ENCODE measurements at places on chromosomes 3 and 15.

DNA sequence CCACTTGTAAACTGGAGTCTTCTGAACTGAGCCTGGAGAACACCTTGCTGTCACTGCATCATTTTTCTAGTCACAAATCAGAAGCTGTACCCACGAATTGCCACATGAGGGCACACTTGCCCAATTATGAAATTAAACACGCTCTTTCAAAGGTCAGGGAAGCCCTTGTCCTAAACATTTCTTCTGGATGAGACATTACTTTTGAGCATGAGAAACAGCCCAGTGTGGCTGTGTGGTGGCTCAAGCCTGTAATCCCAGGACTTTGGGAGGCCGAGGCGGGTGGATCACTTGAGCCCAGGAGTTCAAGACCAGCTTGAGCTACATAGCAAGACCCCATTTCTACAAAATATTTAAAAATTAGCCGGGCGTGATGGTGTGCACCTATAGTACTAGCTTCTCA lies 27.5 kb upstream of the CFAP161 start:
- DNase-seq = peak; percentile 65

- peak; percentile 23 for DNase-seq
Measured at GRCh38 chr3:186976837-186977750, 46.8 kb downstream of the ST6GAL1 start.

GRCh38 chr3:56321383-56321782 lies 146.9 kb downstream of the ERC2 start:
- no peak for DNase-seq

DNA sequence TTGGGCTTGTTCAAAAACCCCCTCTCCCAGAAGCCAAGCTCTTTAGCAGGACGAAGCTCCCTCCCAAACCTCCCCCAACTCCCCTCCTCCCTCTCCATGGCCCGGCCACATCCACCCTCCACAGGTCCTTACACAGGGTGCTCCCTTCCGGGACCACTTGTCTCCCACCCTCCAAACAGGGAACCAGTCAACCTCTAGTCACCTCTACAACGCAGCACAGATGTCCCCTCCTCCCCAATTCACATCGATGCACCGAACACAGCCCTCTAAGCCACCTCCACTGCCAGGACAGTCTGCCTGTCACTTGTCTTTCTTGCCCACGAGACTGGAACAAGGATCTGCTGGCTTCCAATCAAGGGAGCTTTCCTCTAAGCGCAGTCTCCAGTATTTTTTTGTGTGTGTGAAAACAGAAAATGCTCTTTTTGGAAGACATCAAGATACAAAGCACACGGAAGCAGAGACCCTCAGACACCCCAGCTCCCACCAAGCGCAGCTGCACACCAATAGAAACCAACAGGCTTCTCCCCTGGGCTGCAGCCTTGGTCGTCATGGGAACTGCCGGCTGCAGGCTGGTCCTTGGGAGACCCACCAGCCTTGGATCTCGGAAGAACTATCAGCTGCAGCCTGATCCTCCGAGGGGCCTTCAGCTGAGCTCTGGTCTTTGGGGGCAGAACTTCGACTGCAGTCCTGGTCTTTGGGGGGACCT lies 26.5 kb downstream of the IQSEC1 start:
- DNase-seq = no peak

DNA sequence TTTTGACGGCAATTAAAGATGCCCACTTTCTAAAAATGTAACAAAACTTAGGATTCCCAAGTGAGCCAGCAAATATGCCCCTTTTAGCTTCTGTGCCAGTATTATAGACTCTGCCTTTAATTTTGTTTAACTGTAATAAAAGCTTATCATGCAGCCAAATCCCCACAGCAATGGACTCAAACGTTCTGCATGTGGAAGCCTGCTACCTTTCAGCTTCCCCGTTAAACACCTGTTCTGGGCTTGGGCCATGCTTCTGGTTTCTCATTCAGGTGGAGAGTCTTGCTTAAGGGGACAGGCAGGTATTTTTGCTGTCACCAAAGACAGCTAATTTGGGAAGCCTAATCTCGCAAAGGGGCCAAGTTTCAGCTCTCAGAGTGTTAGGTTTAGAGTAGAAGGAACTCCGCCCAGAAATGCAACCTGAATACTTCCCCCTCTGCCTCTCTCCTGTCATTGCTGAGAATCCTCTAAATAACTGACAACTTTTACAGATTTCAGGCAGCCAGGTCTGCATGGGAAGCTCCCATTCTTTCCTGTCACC lies 399.4 kb upstream of the ATP11B start:
- no peak for DNase-seq

DNA sequence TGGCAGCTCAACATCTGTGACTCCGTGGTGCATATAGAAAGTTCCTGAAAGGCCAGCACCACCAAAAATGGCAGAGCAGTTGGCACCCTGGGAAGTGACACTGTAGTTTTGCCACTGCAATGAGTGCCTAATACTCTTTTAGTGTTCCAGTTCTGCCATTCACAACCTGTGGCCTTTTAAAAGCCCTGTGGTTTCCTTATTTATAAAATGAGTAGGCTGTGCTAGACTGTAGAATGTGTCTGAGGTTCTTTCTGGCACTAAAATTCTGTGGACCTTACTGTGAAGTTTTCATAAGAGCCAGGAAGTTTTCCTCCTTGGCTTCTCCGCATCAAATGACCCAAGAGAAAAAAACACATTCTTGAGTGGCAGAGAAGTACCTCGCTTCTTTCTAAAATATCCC lies 74.1 kb downstream of the MME start:
- DNase-seq = no peak

DNA sequence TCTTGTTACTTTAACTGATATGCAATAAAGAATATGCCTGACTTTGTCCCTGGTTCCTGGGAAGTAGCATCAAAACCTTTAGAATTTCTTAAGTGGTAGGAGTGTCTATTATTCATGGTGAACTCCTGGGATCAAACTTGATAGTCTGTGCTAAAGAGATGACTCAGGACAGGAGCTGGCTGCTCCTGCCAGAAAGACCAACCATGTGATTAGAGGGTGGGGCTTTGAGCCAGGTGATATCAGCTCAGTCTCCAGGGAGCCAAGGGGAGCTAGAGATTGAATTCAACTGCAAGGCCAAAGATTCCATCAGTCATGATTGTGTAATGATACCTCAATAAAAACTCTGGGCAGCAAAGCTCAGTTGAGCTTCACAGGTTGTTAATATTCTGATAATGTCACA lies 20.6 kb upstream of the TMC3 start:
- DNase-seq = no peak

DNA sequence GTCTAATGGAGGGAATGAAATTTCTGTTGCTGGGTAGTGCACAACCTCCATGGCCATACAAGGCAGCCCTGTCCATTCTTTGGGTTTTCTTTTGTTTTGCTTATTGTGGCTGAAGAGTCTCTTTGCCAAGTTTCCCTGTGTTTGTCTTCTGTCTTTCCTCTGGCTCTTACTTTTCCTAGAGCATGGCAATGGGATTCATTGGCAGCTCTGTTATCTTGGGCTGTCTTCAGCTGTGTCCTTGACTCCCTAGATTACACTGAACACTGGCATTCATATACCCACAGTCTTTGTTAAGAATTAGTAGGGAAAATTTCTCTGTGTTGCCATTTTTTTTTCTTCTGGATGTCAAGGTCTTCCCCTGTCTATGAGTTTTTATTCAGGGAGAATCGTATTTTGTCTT lies 16.1 kb upstream of the DCBLD2 start:
- DNase-seq = no peak

- DNase-seq = no peak
Measured at GRCh38 chr3:150345021-150345538, 63.0 kb upstream of the TSC22D2 start.

DNA sequence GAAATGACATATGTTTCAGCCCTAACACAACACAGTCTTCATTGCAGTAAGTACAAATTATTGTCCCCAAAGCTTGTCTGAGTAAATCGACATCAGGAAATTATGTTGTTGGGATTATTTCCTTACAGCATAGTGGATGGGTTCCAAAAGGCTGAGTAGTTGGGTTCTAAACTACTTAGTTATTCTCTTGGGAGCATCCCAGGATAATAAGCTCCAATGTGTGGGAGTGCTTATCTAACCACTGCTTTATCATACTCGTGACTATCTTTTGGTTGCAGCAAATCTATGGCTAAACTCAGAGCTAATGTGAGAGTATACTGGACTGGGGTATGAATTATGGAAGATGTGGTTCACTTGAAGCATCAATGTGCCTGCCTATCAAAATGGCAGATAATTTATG lies 128.5 kb downstream of the RBMS3 start:
- no peak for DNase-seq

DNA sequence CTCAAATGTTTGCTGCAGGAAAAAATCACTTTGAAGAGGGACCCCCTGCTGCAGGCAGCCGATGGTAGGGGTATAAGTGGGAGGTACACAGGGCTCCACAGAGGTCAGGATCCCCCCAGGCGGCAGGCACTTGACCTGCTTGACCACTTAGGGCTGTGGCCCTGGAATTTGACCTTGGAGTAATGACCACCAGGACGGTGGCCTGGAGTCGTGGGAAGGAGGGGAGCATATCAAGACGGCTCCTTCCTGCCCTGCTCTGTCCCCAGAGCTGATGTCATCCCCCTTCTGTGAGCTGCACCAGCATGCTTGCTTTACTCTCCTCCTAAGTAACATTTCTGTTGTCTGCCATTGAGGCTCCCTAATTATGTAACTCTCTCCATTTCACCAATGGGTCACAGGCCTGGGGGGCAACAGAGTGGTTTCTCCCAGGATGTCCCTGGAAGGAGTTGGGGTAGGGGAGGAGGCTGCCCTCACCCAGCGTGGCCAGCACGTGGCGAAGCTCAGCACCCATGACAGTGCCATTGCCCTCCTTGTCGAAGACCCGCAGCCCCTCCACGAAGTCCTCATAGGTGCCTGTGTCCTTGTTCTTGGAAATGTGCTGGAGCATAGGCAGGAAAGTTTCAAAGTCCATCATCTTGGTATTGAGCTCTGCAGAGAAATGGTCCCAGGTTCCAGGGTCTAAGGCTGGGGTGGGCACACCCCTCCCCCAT lies 4.1 kb downstream of the MYL3 start:
- no peak for DNase-seq

- DNase-seq = no peak
Measured at GRCh38 chr3:117921411-117921810, 1113.2 kb downstream of the IGSF11 start.

- no peak for DNase-seq
Measured at GRCh38 chr3:71064956-71065763, 518.4 kb downstream of the FOXP1 start.

- DNase-seq = no peak
Measured at GRCh38 chr3:36482256-36482655, 102.0 kb downstream of the STAC start.

DNA sequence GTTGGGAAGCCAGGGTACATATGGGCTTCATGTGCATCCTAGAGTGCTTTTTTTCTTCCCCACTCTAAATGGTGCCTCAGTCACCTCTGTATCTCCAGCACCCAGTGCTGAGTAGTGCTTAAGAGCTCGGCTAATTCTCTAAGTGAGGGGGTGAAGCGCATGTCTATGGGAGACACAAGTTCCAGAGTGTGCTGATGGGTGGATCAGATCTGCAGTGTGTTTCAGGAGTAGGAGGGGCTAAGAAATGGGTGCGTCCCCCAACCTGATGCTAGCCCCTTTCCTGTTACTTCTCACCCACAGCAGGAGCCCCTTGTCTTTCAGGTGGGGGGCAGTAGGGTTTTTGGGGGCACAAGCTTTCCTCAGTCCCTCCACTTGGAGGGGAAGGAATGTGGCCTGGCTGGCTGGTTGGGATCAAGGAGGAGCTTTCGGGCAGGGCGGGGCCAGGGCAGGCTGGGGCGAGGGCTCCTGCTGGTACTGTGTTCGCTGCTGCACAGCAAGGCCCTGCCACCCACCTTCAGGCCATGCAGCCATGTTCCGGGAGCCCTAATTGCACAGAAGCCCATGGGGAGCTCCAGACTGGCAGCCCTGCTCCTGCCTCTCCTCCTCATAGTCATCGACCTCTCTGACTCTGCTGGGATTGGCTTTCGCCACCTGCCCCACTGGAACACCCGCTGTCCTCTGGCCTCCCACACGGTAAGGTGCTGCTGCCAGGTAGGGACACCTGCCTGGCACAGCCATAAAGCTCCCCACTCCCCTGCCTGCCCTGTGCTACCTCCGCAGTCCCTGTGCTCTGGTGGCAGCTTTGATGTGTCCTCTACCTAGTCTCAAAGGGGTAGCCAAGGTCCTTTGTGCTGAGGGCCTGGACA lies at the start of gene IL17RE:
TSS of gene IL17RE (plus strand) at position 477 of the 866 bp plus-strand sequence. CDS start at position 562, 85 bp downstream.
- no peak for DNase-seq
